ENCODE measurements at places on chromosomes 16 and 17.

DNA sequence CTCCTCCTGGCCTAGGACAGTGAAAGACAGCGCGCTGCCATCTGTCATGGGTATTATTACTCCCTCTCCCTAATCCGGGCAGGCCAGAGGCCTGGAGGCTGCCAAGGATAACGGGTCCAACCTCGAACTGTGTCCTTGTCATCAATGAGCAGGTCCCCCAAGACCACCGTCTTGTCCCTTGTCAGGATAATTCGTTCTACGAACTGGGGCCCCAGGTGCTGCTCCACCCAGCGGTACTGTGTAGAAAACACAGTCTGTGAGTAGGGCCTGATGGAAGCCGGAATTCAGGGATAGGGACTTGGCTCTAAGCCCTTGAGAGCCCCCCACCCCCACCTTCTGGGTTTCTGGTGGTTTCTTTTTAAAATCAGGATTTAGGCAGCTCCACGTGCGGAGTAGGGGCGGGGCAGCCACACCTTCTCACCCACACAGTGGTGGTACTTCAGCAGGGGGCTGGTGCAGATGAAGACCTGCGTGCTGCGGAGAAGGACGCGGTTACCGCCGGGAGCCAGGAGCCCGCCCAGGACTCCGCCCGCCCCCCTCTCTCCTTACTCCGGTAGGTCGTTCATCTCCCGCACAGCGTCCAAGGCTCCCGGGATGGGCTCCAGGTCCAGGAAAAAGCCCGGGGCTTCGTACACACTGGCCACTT, 787 bp downstream of the NT5C start:
- DNase-seq = no peak

GRCh38 chr17:49557312-49558024, 18.2 kb upstream of the NXPH3 start:
- DNase-seq = no peak

- no peak for DNase-seq
Measured at GRCh38 chr17:16211590-16211989, 3.7 kb downstream of the NCOR1 start.

DNA sequence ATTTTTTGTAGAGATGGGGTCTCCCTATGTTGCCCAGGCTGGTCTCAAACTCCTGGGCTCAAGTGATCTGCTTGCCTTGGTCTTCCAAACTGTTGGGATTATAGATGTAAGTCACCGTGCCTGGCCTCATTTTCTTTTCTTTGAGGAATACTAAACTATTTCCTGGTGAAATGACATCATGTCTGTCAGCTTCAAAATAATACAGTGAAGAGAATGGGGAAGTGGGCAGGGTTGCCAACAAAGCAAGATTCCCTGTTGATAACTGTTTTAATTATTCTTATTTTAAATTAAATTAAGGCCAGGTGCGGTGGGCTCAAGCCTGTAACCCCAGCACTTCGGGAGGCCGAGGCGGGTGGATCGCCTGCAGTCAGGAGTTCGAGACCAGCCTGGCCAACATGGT, 21.1 kb downstream of the PIPOX start:
- DNase-seq = no peak

GRCh38 chr17:57490890-57491289, 234.6 kb downstream of the MSI2 start:
- DNase-seq = no peak

DNA sequence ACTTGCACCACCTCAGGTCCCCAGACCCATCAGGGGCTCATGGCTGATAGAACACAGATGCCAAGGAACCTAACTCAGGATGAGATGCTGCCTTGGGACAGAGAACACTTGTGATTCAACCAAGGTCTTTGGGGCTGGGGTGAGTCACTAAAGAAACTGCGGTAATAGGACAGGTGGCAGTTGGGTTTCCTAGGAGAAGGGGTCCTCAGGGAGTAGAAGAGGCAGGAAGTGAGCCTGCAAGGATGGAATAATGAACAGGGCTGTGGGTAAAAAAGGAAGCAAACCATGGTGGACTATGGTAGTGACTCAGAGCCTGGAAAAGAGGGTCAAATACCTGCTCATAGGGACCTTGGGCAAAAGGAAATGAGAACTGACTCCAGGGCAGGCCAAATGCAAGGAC, 6.5 kb upstream of the PNPO start:
- DNase-seq = no peak

DNA sequence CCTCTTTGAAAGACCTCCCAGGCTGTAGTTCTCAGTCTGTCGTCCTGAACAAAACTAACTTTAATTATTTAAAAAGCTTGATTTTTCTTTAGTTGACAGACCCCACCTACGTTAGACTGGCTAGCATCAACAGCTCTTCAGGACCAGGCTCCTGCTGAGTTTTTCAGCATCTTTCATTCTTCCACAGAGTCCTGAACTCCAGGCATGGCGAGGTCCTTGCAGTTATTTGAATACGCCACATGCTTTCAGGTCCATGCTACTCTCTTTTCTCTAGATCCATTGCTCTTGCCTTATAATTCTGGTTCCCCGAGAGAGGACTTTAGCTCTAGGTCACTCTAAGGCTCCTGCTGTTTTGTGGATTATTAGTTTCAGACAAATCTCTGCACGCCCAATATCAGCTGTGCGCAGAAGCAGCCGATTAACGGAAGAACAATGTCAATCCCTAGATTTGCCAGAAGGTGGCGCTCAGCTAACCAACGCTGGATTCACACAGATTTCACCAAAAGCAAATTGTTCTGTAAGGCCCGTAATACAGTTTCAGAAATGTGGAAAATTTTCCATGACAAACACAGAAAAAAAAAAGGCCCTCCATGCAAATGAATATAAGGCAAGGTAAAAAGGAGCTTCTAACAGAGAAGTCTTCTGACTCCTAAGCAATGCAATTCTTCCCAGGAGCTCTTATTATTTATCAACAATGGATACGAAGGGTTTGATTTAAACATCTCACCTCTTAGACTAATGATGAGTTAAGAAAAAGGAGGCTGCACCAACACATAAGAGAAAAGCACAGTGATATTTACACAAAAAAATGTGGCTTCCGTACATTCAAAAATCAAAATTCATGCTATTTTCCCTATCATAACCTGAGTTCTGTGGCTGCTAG, 33.5 kb upstream of the BCO1 start:
- DNase-seq = peak; percentile 49

GRCh38 chr16:80924372-80924978, 82.2 kb downstream of the CMC2 start:
- peak; percentile 46 for DNase-seq

- no peak for DNase-seq
Measured at GRCh38 chr16:30068333-30068732, 2.8 kb downstream of the ALDOA start.

DNA sequence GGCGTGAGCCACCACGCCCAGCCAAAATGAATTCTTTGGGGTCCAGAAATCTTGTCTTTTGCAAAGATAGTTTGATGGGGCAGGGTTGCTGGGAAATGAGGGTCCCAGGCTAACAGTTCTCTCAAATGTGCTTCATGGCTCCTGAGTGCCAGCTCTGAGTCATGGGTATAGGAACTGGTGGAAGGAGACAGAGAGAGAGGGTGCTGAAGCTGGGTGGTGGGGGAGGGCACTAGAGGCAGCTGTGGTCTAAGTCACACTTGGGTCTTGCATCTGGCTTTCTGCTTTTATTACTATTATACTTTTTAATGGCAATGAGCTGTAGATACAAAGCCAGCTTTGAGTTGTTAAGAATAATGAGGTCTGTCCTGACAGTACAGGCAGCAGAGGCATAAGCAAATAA, 54.6 kb downstream of the PRKCA start:
- DNase-seq = no peak

- DNase-seq = no peak
Measured at GRCh38 chr16:49615576-49615975, 240.3 kb downstream of the ZNF423 start.

GRCh38 chr16:81556715-81557284, 112.2 kb downstream of the CMIP start:
- DNase-seq = no peak

GRCh38 chr17:13986855-13987254, 82.4 kb upstream of the COX10 start:
- DNase-seq = no peak

- DNase-seq = no peak
Measured at GRCh38 chr17:44110823-44111633, 12.4 kb downstream of the HDAC5 start.

DNA sequence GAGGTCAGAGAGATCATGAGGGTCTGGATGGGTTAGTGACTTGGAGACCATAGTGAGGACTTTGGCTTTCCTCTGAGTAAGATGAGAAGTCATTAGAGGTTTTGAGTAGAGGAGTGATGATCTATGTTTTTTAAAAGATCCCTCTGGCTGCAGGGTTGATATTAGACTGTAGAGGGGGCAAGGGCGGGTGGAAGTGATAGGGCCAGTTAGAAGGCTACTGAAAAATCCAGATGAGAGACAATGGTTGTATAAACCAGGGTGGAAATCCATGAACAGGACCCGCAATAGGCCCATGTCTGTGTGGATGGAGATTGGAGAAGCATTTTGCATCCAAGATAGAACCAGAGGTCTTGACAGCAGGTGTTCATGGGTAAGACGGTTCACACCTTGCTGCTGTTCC, 9.8 kb downstream of the ITGAL start:
- DNase-seq = no peak

DNA sequence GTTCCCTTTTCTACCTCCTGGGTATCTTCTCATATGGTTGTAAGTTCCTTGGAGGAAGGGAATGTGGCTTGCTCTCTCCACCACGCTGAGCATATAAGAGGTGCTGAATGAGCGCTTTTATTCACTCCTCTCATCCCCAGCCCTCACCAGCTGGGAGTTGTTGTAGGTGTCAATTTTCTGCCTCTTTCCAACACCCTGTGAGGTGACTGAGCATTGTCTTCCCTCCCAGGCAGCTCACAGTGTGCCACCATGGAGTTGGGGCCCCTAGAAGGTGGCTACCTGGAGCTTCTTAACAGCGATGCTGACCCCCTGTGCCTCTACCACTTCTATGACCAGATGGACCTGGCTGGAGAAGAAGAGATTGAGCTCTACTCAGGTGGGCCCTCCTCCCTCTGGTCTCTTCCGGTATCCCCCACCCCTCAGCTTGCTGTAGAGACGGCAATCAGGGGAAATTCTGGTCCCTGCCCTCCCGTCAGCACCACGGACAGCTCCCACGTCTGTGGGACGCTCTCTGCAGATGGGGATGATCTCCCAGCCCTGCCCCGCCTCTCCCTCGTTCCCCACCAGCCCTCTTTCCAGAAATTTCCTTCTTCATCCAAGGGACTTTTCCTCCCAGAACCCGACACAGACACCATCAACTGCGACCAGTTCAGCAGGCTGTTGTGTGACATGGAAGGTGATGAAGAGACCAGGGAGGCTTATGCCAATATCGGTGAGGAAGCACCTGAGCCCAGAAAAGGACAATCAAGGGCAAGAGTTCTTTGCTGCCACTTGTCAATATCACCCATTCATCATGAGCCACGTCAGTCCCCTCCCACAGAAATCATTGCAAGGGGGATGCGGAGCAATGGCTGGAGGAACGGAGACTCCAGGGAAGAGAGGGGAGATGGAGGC, 18.3 kb downstream of the CIITA start:
- peak; percentile 75 for DNase-seq

GRCh38 chr16:53952215-53953208, 248.6 kb downstream of the FTO start:
- no peak for DNase-seq

- DNase-seq = no peak
Measured at GRCh38 chr16:54027995-54028394, 258.6 kb downstream of the IRX3 start.

- no peak for DNase-seq
Measured at GRCh38 chr16:4283441-4283840, 10.6 kb upstream of the TFAP4 start.

DNA sequence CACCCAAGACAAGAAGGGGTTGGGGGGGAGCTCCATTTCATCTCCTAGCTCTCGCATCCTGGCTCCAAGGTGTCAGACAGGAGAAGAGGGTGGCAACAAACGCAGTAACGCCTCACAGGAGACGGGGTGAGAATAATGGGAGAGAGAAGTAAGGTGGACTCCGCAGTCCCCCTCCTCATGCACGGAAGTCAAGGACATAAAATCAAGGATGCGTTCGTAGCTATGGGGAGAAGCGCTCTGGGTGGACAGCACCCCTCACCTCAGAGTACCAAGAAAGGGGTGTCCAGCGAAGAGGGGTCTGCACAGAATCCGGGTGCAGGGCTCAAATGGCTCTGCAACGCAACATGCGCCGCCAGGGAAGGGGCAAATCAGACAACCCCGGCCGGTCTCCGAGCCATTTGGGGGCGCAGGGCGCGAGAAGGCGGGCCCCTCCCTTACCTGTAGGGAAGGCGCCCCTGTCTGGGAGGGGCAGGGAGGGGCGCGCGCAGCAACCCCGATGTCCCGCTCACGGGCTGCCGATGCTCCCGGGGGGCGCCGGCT, 555 bp downstream of the HDAC5 start:
- DNase-seq = no peak

DNA sequence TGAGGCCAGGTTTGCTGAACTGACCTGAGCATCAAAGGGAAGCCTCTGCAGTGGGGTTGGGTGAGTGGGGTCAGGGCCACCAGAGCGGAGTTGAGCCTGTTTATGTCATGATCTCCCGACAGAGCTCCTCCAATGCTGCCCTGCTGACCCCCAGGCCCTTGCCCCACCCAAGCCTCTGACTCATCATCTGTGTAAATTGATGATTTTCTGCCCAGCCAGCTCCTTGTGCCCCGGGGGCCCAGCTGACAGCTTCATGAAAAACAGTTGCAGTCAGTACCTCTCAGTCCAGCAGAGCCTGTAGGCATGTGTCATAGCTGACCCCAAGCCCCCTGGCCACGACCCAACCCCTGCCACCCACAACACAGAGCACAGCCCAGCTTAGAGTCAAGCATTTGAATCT, 134.9 kb downstream of the CCT6B start:
- DNase-seq = no peak

DNA sequence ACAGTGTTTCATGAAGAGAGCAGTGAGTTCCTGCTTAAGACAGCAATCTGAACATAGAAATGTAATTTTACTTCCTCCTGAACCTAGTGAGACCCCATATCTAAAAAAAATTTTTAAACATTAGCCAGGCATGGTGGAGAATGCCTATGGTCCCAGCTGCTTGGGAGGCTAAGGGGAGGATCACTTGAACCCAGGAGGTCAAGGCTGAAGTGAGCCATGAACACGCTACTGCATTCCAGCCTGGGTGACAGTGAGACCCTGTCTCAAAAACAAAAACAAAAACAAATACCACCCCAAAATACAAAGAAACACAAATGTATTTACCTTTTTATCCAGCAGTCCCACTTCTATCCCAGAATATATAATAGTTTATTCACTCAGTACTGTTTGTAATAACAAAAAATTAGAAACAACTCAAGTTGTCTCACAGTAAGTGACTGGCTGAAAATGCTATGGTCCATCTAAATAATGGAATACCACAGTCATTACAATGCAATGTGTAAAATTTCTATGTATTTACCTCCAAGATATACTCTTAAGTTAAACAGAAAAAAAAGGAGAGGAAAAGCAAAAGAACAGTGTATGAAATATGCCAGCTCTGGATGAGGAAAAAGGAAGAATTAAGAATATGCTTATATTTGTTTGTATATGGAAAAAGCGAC, 16.3 kb downstream of the CFDP1 start:
- no peak for DNase-seq

- no peak for DNase-seq
Measured at GRCh38 chr16:27690608-27691007, 140.7 kb downstream of the KATNIP start.

- no peak for DNase-seq
Measured at GRCh38 chr16:88548985-88549384, 21.2 kb upstream of the ZC3H18 start.

GRCh38 chr16:24976971-24977677, 38.0 kb downstream of the ARHGAP17 start:
- no peak for DNase-seq

GRCh38 chr16:24721830-24722238, 7.6 kb upstream of the TNRC6A start:
- DNase-seq = no peak

GRCh38 chr17:40175928-40176753, 1.1 kb upstream of the RAPGEFL1 start:
- DNase-seq = no peak

Measured in neuronal stem cell (in vitro differentiated cells).